Lung (tissue), 17 donors: ENCODE measurements at places on chromosomes 2 and 18. TPM values are rescaled to one million over a fixed set of nuclear protein-coding genes. Genes with fewer than 3 reads are reported as not detected.

Gene ACKR3
- 30.2 TPM for polyA plus RNA-seq

Gene C2orf81
- 7.3 TPM for polyA plus RNA-seq

Gene GKN2
- polyA plus RNA-seq = 101 TPM

GRCh38 chr18:43994381-43994780 is 686.3 kb upstream of the SETBP1 start:
- no peak for DNase-seq
- H3K36me3 ChIP-seq = no peaks in the 10 kb centered on the region
- no peaks in the 10 kb centered on the region for H3K27me3 ChIP-seq
- no peak overlapping the region for H3K4me3 ChIP-seq
- no peaks in the 10 kb centered on the region for H3K4me1 ChIP-seq

GRCh38 chr2:109020217-109020637 is 31.2 kb upstream of the EDAR start:
- H3K36me3 ChIP-seq = no peaks in the 10 kb centered on the region
- H3K27ac ChIP-seq = no peak overlapping the region
- DNase-seq = no peak
- no peak overlapping the region for H3K4me3 ChIP-seq
- H3K27me3 ChIP-seq = no peaks in the 10 kb centered on the region

DNA sequence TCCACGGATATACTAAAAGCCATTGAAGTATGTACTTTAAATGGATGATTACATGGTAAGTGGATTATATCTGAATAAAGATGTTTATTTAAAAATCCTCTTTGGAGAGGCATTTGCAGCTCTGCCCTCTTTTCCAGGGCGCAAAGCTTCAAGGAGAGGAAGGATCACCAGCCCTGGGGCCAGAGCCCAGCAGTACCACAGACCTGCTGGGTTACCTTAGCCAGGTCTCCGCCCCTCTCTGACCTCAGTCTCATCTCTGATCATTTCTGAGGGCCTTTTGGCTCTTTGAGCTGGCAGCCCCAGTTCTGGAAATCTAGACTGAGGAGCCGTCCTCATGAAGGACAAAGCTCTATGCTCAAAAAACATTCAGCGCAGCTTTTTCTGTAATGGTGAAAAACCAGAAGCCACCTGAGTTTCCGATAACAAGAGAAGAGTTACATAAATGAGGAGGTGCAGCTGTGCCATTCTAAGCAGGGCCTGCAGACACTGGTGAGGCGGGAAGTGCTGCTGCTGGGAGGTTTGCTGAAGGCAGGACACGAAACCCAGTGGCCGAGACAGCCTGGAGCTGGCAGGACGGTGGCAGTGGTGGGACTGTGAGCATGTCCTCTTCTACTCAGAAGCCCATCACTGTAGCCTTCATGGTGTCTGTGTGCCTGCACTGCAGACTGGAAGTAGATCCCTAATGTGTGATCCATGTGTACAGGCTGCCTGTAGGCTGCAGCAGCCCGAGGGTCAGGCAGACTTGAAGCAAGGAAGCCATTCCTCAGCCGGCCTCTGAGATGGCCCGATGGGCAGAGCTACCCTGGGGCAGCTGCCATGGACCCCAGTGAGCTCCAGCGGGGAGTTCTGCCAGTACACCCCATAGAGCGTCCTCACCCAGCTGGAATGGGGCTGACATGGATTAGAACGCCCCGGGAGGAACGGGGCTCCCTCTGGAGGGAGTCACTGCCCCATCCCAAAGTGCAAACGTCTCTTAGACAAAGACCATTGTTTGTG is 27.7 kb downstream of the ADRA2B start:
- no peak for DNase-seq
- no peak overlapping the region for H3K27ac ChIP-seq
- H3K4me1 ChIP-seq = no peaks in the 10 kb centered on the region
- H3K4me3 ChIP-seq = no peak overlapping the region

DNA sequence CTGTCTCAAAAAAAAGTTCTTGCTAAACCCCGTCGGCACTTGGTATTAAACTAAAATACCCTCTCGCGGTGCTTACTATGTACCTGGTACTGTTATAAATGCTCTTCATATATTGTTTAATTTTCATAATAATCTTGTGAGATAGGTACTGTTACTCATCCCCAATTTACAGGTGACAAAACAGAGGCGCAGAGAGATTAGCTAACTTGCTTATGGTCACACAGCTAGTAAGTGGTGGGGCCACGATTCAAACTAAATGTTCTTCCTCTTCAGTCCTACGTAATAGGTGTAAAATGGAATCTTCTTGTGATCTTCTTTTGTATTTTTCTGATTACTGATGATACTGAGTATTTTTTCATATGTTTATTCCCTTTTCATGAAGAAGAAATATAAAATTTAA is 51.3 kb downstream of the TET3 start:
- no peaks in the 10 kb centered on the region for H3K36me3 ChIP-seq
- no peak overlapping the region for H3K4me3 ChIP-seq
- peaks cover 26% of the 10 kb centered on the region for H3K4me1 ChIP-seq
- H3K27me3 ChIP-seq = no peaks in the 10 kb centered on the region
- H3K27ac ChIP-seq = no peak overlapping the region

DNA sequence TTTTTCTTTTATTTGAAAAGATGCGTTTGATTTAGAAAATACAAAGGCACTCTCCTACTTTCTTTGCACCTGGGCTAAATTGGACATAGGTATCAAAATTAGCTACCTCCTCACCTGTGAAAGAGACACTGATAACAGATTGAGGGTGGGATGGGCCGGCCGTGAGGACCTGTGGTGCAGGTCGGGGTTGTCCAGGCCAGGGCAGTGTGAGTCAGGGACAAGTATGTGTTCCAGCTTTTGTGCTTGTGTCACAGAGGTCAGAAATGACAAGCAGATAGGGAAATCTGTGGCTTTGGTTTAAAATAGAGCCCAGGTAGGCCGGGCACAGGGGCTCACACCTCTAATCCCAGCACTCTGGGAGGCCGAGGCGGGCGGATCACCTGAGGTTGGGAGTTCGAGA is 22.6 kb downstream of the MYL12B start:
- H3K27me3 ChIP-seq = no peaks in the 10 kb centered on the region
- no peak for DNase-seq
- H3K27ac ChIP-seq = no peak overlapping the region
- no peak overlapping the region for H3K4me3 ChIP-seq
- H3K4me1 ChIP-seq = peaks cover 5% of the 10 kb centered on the region

- H3K27me3 ChIP-seq = no peaks in the 10 kb centered on the region
- H3K4me3 ChIP-seq = no peak overlapping the region
- H3K27ac ChIP-seq = no peak overlapping the region
- no peaks in the 10 kb centered on the region for H3K4me1 ChIP-seq
- no peak for DNase-seq
Measured at GRCh38 chr2:121219866-121220265, 65.1 kb downstream of the TFCP2L1 start.
